Activated T-helper 1 cell treated with anti-CD3 and anti-CD28 coated beads, Interleukin-2, amount 50 U/mL, for 16 hours (primary cell): ENCODE measurements at places on chromosomes 7 and 10.

GRCh38 chr10:56123247-56123646 lies 237.8 kb downstream of the ZWINT start:
- no peak for DNase-seq

DNA sequence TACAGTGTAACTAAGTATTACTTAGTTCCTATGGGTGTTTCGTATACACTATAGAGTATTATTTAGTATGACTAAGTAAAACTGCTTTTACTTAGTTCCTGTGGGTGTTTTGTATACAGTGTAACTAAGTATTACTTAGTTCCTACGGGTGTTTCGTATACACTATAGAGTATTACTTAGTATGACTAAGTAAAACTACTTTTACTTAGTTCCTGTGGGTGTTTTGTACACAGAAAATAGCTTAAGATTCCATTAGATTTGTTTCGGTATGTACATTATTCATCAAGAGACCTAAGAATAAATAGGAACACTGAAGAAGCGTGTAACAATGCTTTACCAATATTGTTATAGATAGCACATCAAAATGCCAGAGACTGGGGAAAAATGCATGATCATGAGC lies 25.0 kb downstream of the IGF2BP3 start:
- DNase-seq, result no peak

DNA sequence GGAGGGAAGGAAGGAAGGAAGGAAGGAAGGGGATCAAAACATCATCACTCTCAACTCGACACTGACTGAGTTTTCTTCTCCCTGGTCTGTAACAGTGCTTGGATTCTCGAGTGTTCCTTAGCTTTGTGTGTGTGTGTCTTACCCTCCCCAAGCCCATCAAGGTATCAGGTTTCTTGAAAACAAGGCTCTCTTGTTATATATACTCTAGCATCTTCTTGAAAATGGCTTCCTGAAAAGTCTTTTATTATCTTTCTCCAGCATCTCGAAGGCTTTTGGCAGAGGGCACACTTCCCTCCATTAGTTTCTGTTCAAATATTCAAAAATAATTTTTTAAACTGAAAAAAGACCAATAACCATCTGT lies 13.4 kb downstream of the SERPINE1 start:
- no peak for DNase-seq

- no peak for DNase-seq
Observed at GRCh38 chr7:69773535-69774225, 175.4 kb downstream of the AUTS2 start.

DNA sequence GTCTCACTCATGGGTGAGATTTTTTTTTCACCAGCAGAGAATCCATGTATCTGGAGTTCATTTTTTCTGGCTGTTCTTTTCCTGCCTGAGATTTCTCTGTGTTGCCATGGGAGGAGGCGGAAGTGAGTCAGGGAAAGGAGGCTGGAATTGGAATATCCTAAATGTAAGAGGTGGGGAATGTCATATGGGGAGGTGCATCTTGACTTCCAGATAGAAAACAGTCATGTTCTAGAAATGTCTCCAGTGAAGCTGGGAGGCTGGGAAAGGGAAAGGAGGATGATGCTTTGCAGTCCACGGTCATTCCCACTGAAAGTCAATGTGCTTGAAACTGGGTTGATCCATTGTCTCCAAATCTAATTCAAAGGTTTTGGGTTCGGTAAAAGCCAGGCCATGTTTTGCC lies 39.7 kb upstream of the HPS1 start:
- no peak for DNase-seq

GRCh38 chr7:119232091-119232490 lies 1007.6 kb downstream of the ANKRD7 start:
- DNase-seq, result no peak

- no peak for DNase-seq
Observed at GRCh38 chr10:101397140-101397539, 43.2 kb downstream of the BTRC start.

DNA sequence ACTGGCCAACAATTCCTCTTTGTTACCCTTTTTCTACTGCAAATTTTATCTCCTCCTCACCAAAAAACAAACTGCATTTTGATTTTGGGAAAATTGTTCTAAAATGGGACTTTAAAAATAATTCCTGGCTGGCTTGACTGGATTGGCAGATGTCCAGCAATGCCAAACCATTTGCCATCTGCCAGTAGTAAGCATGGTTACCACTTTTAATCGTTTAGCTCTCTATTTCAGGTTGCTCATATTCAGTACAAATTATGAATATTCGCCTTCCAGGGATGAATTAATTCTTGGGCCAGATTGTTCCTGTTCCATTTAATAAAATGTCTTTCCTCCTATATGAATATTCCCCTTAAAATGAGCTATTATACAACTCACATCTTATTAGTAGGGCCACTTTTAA lies 35.7 kb downstream of the SMNDC1 start:
- no peak for DNase-seq

DNA sequence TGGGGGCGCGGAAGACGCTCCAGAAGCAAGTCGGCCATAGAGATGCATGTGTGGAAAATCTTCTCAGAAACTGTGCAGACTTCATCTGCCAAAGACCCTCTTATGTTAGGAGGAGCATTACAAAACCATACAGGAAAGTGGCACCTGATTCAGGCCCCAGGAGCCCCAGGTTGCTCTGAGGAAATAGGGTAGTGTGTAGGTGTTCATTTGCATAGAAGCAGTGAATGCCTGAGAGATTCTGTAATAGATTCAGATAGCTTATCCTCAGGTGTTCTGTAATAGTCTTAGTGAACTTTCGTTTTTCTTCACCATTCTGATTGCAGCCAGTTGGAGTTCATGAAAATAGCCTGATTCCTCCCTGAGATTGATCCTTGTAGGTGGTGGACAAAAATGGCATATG lies 106.4 kb upstream of the GJD4 start:
- no peak for DNase-seq

- no peak for DNase-seq
Observed at GRCh38 chr7:20220921-20221547, 3.9 kb upstream of the MACC1 start.

DNA sequence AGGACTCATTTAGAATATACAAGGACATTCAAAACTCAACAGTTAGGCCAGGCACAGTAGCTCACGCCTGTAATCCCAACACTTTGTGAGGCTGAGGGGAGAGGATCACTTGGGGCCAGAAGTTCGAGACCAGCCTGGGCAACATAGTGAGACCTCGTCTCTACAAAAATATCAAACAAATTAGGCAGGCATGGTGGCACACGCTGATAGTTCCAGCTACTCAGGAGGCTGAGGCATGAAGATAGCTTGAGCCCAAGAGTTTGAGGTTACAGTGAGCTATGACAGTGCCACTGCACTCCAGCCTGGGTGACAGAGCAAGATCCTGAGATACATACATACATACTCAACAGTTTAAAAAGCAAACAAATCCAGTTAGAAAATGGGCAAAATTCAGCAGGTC lies 44.9 kb downstream of the GNA12 start:
- DNase-seq, result no peak

DNA sequence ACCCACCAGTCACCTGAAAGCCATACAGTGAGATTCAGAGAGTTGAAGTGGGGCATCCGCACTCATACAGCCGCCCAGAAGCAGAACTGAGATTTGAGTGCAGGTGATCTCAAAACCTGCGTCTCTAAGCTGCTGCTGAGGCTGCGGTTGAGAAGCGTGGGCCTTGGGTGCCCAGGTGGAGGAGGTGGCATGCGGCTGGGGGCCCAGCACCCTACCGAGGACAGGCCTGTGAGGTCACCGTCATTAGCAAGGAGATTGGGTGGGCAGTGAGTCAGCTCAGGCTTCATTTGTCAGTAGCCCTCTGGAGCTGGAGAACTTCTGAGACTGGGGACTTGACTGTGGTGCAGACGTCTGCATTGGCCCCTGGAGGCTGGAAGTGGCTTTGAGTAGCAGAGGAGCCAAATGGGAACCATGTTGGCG lies 29.8 kb downstream of the ZMIZ1 start:
- no peak for DNase-seq

DNA sequence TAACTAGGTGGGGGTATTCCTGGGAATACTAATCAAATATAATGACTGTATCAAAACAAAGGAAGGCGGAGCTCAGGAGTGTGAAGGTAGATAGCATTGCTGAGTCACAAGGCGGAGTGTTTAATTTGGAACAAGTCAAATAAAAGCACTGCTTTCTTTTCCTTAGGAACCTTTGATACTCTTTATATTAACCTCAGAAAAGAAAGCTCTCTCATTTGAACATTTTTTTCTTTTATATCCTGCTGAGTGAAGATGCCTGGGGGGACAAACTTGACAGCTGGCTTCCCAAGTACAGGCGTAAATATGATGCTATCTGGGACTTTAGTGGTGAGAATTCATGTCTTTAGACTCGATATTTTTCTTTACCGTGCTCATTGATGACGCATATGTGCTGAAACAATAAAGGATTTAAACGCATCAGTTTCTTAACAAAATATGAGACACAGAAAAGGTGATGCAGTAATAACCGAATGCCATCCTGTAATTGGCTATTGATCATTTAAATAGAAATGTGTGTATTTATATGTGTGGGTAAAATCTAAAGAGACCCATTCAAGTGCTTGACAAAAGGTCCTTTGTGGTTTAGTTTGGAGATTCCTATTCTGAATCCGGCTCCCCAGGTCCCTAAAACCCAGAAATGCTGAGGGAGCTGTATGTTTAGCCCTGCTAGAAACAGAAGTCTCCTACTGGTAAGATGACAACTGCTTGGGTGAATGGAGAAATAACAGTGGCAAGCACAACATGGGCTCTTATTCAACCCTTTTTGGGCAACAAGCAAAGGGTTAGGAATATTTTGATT lies 102.7 kb downstream of the PRTFDC1 start:
- no peak for DNase-seq

GRCh38 chr7:68813551-68814080 lies 784.7 kb upstream of the AUTS2 start:
- DNase-seq, result no peak

DNA sequence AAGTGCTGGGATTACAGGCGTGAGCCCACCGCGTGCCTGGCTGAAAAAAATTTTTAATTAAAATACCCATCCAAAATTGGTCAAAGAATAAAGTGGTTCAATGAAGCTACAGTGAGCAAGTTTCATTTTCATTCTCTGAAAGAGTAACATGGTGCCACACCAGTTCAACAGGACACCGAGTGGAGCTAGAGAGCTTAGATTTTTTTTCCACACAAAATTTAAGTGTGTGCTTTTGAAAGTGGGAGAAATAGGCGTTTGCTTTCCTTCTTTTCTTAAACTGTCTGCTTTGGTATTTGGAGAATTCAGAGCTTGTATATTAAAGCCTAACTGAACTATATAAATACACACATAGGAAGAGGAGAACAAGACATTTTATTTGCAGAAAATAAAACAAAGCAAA lies 43.4 kb downstream of the BPGM start:
- no peak for DNase-seq

DNA sequence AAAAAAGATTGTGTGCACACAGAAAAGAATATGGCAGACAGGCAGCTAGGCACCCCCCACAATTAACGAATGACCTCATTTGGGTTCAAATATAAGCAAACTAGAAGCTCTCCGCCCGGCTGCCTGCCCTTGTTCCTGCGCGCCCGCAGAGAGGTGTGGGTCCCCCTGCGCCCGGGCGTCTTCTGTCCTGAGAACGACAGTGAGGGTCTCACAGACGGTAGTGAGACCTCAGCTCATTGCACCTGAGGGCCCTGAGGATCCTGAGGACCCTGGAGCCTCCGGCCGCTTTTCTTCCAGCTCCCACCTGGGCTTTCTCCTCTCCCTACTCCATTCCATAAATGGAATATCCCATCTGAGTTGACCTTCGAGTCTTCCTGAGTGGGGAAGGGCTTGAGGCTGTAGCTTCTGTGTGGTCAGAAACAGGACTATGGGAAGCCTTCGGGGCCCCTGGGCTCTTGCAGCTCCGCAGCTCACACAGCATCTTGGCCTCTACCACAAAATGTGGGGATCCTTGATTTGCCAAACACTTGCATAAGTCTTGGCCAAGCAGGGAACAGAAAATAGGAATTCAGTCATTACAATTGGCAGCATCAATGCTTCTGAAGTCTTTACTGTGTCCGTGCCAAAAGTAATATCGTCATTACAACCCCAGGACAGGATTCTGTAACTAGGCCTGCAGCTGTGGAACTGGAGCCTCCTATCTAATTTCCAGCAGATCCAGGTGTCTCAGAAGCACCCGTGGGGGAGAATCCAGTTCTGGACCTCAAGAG lies 43.8 kb downstream of the JAKMIP3 start:
- no peak for DNase-seq

- no peak for DNase-seq
Observed at GRCh38 chr10:108791794-108792474, 1131.4 kb downstream of the XPNPEP1 start.

DNA sequence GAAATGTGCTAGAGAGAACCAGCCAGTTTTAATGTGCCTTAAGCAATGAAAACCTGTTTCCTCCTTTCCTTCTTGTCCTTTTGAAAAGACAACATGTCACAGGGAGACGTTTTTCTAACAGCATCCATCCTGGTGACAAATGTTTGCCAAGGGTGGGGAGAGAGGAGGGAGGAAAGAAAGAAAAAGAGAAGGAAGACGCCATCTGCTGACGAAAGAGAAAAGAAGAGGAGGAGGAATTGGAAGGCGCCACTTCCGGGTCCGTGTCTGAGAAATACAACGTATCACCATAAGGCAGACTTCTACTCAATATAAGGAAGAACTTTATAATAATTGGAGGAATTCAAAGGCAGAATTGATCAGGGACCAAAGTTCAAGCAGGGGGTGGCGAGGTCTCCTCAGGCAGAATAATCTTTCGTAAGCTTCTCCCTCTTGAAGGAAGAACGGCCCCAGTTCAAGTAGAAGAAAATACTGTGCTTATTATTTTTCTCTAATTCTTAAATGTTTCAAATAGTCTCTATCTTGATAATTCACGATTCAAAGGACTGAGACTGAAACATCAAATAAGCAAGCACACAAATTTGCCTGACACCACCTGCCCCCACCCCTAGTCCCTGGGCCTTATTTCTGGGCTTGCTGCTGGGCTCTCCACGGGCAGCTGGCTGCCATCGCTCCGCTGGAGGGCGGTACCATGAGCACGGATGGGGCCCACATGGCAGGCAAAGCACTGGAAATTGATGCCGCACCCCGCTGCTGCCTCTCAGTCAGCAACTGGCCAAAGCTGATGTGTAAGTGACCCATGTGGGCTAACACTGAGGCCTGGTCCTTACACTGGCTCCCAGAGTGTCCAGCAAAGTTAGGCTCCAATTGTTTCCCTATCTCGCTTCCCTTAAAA lies 273.7 kb upstream of the KLF14 start:
- no peak for DNase-seq

DNA sequence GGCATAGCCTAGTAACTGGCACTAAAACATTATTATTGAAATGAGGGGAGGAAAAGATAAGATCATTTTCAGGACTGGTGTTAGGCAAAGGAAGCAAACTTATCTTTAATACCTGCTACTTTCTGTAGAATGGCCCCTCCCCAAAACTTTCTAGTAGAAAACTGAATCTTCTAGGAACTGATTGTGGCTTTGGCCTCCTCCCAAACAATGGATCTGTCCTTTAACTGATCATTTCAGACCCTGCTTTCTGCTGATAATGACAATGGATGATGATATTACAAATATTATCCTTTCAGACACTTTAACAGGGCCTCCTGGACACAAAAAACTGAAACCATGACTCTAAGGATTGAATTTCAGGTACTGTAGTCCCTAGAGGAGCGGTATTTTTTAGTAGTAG lies 55.1 kb downstream of the EZH2 start:
- no peak for DNase-seq

- no peak for DNase-seq
Observed at GRCh38 chr10:102410429-102411073, 8.0 kb downstream of the PSD start.

GRCh38 chr7:133315332-133316040 lies 62.6 kb downstream of the EXOC4 start:
- DNase-seq, result no peak
